Activated CD4-positive, alpha-beta memory T cell treated with anti-CD3 and anti-CD28 coated beads for 36 hours (primary cell): ENCODE measurements at places on chromosomes 3 and 15. TPM values are rescaled to one million over a fixed set of nuclear protein-coding genes. Genes with fewer than 3 reads are reported as not detected.
A peak's percentile ranks its signal among the peaks of the same experiment; 100 is the strongest.

CERS3 gene
- total RNA-seq, result 0.19 TPM

ERICH6 gene
- total RNA-seq, result not detected

LYZL4 gene
- not detected for total RNA-seq

RTP2 gene
- total RNA-seq, result not detected

ZMYND10 gene
- total RNA-seq, result 0.94 TPM

NUSAP1 gene
- total RNA-seq, result 227 TPM

SMCO1 gene
- not detected for total RNA-seq

CSNK1G1 gene
- total RNA-seq, result 20.9 TPM

GRCh38 chr15:47027322-47027946 is 689.9 kb upstream of the SEMA6D start:
- H3K4me3 ChIP-seq, result no peak overlapping the region
- no peaks in the 10 kb centered on the region for H3K4me1 ChIP-seq
- DNase-seq, result no peak
- no peak overlapping the region for H3K27ac ChIP-seq
- no peaks in the 10 kb centered on the region for H3K36me3 ChIP-seq

- H3K27me3 ChIP-seq, result peaks cover 1% of the 10 kb centered on the region
- H3K36me3 ChIP-seq, result no peaks in the 10 kb centered on the region
- no peak for DNase-seq
- H3K4me3 ChIP-seq, result no peak overlapping the region
Observed at GRCh38 chr3:8237893-8238292, 263.7 kb upstream of the LMCD1 start.

DNA sequence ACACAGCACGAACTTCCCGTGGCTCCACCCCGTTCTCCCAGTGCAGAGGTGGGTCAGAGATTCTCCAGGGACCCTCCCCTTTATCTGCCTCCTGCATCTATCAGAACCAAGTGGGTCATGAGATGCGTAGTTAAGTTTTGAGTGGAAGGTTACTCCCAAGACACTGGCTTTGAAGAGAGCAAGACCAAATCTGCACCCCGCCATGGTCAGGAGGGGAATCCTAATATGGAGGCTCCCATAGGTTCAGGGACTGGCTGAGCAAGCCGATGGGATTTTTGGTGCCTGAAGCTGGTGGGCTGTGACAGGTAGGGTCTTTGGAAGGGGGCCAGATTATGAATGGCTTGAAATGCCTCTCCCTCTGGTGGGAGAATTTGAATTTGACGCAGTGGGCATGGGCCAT is 207.0 kb upstream of the NR2E3 start:
- peaks cover 7% of the 10 kb centered on the region for H3K27me3 ChIP-seq
- DNase-seq, result no peak
- no peaks in the 10 kb centered on the region for H3K36me3 ChIP-seq
- no peak overlapping the region for H3K4me3 ChIP-seq

- no peak overlapping the region for H3K4me3 ChIP-seq
- DNase-seq, result no peak
- H3K27me3 ChIP-seq, result peaks cover 3% of the 10 kb centered on the region
- H3K36me3 ChIP-seq, result no peaks in the 10 kb centered on the region
- no peak overlapping the region for H3K27ac ChIP-seq
Observed at GRCh38 chr15:96261575-96262034, 68.9 kb upstream of the NR2F2 start.

DNA sequence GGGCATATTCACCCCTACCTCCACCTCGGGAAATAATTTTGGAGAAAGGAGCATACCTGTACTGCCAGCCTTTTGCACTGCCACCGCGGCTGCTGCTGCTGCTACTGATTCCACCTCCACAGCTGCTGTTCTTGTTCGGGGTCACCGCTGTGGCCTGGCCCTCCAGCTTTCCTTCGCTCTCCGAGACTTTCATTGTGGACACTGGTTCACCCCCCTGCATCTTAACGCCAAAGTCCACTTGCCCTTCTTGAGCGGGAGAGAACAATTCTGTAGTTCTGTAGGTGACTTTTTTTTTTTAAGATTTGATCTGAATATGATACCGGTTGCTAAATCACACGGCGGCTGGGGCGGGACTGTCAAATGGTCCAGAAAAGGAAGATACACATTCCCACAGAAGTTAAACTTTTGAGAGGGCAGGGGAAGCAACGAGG is 701 bp downstream of the OSBPL11 start:
- peak; percentile 23 for DNase-seq
- peak overlapping the region; percentile 62 for H3K27ac ChIP-seq
- H3K4me3 ChIP-seq, result peak overlapping the region; percentile 91
- H3K4me1 ChIP-seq, result peaks cover 33% of the 10 kb centered on the region
- peaks cover 5% of the 10 kb centered on the region for H3K36me3 ChIP-seq
- H3K27me3 ChIP-seq, result no peaks in the 10 kb centered on the region

- H3K4me3 ChIP-seq, result no peak overlapping the region
- no peak for DNase-seq
- no peaks in the 10 kb centered on the region for H3K36me3 ChIP-seq
Observed at GRCh38 chr15:84835661-84836337, 18.6 kb downstream of the ALPK3 start.

- H3K4me3 ChIP-seq, result no peak overlapping the region
- H3K4me1 ChIP-seq, result peaks cover 8% of the 10 kb centered on the region
- no peak overlapping the region for H3K27ac ChIP-seq
- no peak for DNase-seq
- no peaks in the 10 kb centered on the region for H3K36me3 ChIP-seq
Observed at GRCh38 chr15:49467746-49468480, 44.9 kb downstream of the FGF7 start.

- peaks cover 11% of the 10 kb centered on the region for H3K4me1 ChIP-seq
- no peaks in the 10 kb centered on the region for H3K27me3 ChIP-seq
- no peak for DNase-seq
- no peak overlapping the region for H3K27ac ChIP-seq
- H3K36me3 ChIP-seq, result peaks cover 43% of the 10 kb centered on the region
Observed at GRCh38 chr3:67529337-67529736, 125.1 kb downstream of the SUCLG2 start.

DNA sequence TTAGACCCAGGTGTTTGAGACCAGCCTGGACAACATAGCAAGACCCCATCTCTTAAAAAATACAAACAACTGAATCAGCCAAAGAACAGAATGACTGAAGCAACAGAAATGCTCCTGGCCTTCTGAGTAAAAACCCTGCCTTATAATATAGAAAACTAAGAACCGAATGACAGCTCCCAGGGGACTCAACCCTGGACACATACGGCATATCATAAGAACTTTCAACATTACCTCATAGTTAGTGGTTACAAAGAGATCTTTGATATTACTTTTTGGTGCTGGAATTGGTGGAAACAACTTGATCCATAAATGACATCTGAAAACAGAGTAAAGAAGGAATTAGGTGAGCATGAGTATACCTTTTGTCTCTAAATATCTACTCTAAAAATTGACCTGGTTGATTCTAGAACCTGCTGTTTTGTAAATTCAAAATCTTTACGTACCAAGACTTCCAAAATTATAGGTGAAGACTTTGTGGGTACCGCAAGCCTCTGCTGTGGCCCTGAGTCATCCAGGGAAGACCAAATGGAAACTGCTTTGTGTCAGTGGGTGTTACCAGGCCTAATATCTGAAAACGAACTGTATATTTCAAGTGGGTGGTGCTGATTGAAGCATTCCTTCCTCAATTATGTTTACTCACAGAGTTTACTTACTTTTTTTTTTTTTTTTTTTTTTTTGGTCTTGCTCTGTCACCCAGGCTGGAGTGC is 35.5 kb downstream of the IL5RA start:
- no peaks in the 10 kb centered on the region for H3K36me3 ChIP-seq
- DNase-seq, result no peak
- H3K4me1 ChIP-seq, result no peaks in the 10 kb centered on the region
- H3K27ac ChIP-seq, result no peak overlapping the region
- H3K4me3 ChIP-seq, result no peak overlapping the region

GRCh38 chr3:39268549-39268900 is 11.3 kb downstream of the CX3CR1 start:
- H3K4me3 ChIP-seq, result no peak overlapping the region
- H3K27me3 ChIP-seq, result no peaks in the 10 kb centered on the region

GRCh38 chr3:114892880-114893279 is 254.2 kb downstream of the ZBTB20 start:
- no peak overlapping the region for H3K27ac ChIP-seq
- no peak overlapping the region for H3K4me3 ChIP-seq
- DNase-seq, result no peak
- peaks cover 8% of the 10 kb centered on the region for H3K36me3 ChIP-seq
- no peaks in the 10 kb centered on the region for H3K27me3 ChIP-seq

GRCh38 chr15:87618203-87618725 is 638.3 kb downstream of the NTRK3 start:
- no peaks in the 10 kb centered on the region for H3K36me3 ChIP-seq
- H3K27ac ChIP-seq, result no peak overlapping the region
- no peak overlapping the region for H3K4me3 ChIP-seq
- H3K4me1 ChIP-seq, result peaks cover 5% of the 10 kb centered on the region
- DNase-seq, result no peak

DNA sequence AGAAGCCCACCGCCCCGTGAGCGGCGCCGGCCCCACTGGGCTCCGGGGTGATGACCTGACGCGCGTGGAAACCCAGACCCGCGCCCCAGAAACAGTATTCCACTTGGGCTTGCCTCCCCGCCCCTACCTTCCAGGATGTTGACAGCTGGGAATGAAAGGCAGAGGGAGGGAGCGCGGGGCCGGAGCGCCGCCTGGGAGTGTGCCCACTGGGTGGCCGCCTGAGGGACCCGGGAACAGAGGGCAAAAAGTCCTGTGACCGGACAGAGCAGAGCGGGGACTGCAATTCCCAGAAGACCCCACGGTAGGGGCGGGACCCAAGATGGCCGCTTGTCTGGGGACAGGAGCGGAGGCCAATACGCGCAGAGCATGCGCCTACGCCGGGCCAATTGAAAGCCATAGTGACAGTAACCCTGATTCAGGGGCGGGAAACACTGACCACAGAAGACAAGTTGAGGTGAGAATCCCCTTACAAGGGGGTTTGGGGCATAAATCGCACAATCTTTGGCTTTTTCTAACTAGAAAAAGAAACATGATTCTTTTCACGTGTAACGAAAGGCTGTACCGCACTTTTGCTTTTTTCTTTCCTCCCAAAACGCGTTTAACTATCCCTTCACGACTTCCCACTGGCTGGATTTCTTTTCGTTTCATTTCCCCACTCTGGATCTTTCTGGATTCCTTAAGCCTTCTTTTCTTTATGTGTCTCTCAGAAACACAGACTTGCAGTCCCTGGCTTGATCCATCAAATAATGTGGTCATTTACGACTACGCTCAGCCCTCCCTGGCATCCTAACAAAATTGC is at the start of gene FHIT:
FHIT (minus strand) TSS at position 279 of the 799 bp plus-strand sequence.
- peak within 1 kb of the TSS; percentile 83 for H3K27ac ChIP-seq
- peak within 1 kb of the TSS; percentile 91 for H3K4me3 ChIP-seq
- H3K36me3 ChIP-seq, result no peaks in the 10 kb centered on the region
- H3K27me3 ChIP-seq, result peaks cover 2% of the 10 kb centered on the region
- peaks cover 17% of the 10 kb centered on the region for H3K4me1 ChIP-seq

- no peaks in the 10 kb centered on the region for H3K27me3 ChIP-seq
- H3K4me3 ChIP-seq, result peak overlapping the region; percentile 91
- DNase-seq, result no peak
- H3K36me3 ChIP-seq, result no peaks in the 10 kb centered on the region
- H3K27ac ChIP-seq, result peak overlapping the region; percentile 16
Observed at GRCh38 chr3:52769786-52770455, 819 bp downstream of the NEK4 start.

- no peaks in the 10 kb centered on the region for H3K4me1 ChIP-seq
- no peak overlapping the region for H3K27ac ChIP-seq
- H3K27me3 ChIP-seq, result no peaks in the 10 kb centered on the region
- no peaks in the 10 kb centered on the region for H3K36me3 ChIP-seq
- no peak overlapping the region for H3K4me3 ChIP-seq
Observed at GRCh38 chr3:54861248-54862067, 66.4 kb downstream of the LRTM1 start.

- DNase-seq, result no peak
- peaks cover 20% of the 10 kb centered on the region for H3K36me3 ChIP-seq
- peaks cover 2% of the 10 kb centered on the region for H3K4me1 ChIP-seq
- H3K27ac ChIP-seq, result no peak overlapping the region
- H3K27me3 ChIP-seq, result no peaks in the 10 kb centered on the region
Observed at GRCh38 chr15:89187301-89187985, 33.9 kb downstream of the RLBP1 start.

DNA sequence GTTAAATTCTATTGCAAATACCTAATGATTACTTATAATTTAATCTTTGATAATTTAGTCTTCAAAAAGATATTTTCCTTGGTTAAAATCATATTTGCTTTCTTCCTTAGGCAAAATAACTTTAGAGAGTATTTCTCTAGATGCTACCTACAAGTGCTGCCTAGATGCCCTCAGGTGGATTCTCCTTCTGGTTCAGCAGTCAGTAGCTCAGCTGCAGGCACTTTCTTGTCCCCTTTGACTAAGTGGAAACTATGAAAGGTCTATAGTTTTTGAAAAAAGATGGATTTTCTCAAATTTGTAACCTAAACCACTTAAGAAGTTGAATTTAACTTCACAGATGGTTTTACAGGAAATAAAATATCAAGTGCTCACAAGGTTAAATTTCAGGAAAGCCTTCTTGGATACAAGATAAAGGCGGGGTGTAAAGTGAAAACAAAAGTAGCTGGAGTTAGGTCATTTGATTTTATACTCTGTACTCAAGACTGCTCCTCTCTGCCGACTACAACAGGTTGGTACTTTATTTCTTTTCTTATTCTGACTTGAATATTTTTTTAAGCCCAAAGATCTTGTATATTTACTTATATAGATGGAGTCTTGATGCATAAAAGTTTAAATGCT is at the start of gene ACKR4:
ACKR4 (plus strand) TSS at position 455 of the 618 bp plus-strand sequence. CDS start 3,128 bp downstream, outside the sequence.
- peaks cover 30% of the 10 kb centered on the region for H3K36me3 ChIP-seq
- no peak within 1 kb of the TSS for H3K4me3 ChIP-seq
- H3K27me3 ChIP-seq, result no peaks in the 10 kb centered on the region
- no peak for DNase-seq
- H3K27ac ChIP-seq, result no peak within 1 kb of the TSS

- H3K36me3 ChIP-seq, result no peaks in the 10 kb centered on the region
- H3K27ac ChIP-seq, result no peak overlapping the region
- DNase-seq, result no peak
- H3K27me3 ChIP-seq, result peaks cover 1% of the 10 kb centered on the region
Observed at GRCh38 chr3:8983591-8983990, 20.3 kb upstream of the RAD18 start.
